ENCODE measurements at places on chromosomes 6 and 20.

DNA sequence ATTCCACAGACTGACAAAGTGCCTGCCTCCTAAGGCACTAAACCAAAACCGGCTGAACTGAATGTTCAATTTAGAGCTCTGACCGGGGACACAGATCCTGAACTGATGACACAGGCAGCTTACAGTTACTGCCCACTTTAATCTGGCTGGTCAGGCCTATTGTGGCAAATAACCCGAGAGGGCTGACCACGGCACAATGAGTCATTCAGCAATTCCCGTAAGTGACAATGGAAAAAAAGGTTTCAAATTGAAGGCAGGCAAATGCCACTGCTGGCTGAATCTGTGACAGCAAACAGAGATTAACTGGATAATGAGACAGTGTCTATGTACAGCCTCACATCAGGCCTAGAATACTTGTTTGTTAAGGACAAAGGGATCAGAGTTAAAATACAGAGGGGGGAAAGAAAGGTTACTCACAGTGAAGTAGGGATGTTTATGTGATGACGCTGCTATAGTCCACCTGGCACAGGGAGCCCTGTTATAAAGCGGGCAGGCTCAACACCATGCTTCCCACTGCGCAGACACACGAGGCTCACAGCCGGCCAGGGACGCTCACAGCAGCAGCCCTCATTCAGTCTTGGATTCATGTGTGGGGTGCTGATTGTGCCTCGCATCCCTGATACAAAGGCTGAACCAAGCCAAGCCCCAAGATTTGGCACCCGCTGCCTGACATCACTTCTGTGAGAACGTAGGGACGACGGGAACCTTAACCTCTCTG lies 54.4 kb downstream of the RTN4IP1 start:
- no peak for DNase-seq

DNA sequence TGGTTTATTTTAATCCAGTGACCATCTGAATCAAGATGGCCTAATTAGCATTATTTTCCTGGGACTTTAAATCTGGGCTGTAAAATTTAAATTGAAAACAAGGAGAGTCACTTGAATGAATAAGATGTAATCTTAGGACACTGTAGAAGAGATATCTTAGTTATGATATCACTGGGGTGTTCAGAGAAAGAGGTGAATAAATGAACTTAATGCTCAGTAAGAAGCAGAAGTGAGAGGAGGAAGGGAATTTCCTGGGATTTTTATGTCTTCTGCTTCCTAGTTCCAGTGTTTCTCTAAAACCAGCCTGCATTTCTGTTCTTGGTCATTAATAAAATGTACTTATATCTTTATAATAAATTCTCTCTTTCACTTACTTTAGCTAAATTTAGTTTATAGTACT lies 136.8 kb upstream of the PTPRK start:
- DNase-seq = no peak

DNA sequence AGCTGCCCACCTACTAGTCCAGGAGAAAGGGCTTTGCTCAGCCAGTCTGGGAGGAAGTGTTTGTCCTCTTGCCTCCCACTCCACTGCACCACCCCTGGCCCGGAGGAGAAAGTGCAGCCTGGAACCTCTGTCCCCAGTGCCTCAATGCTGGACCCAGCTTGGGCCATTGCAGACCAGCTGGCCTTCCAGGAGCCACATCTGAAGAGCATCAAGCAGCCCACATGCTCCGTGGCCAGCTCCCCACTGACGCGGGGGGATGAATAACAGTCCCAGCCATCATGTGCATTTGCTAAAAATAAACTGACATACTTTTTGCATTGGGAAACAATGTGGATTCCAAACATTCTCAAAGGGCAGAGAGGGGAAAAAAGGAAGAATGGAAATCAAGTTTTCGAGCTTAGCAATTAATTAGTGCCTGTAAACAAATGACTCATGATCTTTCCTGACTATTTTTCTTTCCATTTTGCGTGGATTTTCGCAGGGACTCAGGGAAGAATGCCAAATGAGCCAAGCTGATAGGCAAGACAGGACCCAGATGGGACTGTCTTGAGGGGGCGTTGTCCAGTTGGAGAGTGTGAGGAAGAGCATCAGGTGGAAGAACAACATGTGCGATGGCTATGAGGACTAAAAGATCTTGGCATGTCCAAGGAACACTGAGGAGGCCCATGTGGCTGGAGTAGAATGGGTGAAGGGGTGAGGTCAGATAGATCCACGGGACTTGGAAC lies 34.1 kb downstream of the CEBPB start:
- no peak for DNase-seq

DNA sequence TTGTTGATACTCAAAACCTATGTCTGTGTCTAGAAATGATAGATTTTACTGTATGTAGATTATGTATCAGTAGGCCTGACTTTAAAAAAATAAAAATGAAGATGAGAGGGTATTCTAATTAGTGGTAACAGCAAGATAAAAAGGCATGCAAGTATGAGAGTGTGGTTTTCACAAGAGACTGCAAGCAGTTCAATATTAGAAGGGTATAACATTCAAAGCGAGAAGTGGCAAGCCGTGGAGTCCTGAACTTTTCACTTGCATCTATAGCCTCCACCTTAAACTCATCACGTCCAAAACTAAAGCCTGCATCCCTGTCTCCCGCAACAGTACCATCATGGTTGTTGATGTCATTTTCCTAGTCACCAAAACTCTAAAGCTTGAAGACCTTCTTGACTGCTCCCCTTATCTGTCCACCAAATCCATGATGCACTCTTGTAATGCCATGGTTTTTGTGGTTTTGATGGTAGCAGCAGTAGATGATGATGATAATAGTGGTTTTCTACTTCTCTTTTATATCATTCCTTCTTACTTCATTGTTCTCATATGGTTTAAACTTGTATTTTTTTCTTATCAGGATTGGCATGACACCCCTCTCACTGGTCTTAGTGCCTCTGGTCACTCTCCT lies 9.2 kb upstream of the CGA start:
- DNase-seq = no peak

GRCh38 chr6:31083742-31084354 lies 28.5 kb downstream of the C6orf15 start:
- DNase-seq = no peak

DNA sequence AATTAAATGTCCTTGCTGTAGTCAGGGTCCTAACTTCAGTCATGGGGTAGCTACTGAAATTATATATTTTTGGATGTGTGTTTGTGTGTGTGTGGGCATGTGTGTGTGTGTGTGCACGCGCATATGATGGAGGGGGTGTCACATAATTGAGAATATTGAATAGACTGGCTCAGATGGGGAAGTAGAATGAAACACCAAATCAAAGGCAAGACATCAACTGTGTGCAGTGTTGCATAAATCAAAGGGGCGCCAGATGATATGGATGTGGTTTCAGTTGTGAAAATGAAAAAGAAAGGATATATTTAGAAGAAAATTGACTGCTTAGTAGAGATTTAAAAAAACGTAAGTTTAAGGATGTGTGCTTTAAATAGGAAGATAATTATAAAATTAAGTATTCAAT lies 144.2 kb upstream of the CEP162 start:
- DNase-seq = no peak

Measured in activated CD8-positive, alpha-beta memory T cell treated with anti-CD3 and anti-CD28 coated beads for 4 hours (primary cell).